NCI-H1417 treated with DMSO at 0.1 percent for 48 hours (cell line): ENCODE measurements at places on chromosomes 3 and 15.

GRCh38 chr15:38470816-38471215 lies 16.9 kb downstream of the FAM98B start:
- DNase-seq = no peak

DNA sequence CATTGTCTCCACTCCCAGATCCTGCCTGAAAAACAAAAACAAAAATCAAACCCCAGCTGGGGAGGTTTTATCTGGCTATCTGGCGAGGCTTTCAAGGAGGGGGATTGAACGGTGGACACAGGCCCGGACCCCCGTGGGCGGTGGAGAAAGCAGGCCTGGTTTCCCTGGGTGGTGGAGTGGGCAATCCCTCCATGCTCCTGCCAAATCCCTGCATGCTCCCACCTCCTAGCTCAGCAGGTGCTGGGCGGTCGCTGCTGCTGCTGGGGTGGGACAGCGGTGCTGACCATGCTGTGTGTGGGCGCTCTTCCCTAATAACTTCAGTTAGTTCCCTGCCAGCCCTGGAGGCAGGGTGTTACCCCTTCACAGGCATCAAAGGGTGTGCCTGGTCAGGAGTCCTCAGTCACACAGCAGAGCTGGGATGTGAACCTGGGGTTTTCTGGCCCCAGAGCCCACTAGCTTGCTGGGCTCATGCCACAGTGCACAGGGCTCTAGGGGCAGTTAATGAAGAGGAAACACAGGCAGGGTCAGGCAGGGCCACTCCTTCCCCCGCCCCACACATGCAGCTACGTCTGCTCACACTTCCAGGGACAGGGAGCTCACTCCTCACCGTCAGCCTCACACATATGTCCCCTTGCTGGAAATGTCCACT lies 15.9 kb upstream of the PLXND1 start:
- no peak for DNase-seq

- DNase-seq = no peak
These were observed at the start of gene GLDN for GRCh38 chr15:51341366-51342226. GLDN (plus strand) TSS chr15:51341655; CDS start chr15:51341685, 30 bp downstream.

DNA sequence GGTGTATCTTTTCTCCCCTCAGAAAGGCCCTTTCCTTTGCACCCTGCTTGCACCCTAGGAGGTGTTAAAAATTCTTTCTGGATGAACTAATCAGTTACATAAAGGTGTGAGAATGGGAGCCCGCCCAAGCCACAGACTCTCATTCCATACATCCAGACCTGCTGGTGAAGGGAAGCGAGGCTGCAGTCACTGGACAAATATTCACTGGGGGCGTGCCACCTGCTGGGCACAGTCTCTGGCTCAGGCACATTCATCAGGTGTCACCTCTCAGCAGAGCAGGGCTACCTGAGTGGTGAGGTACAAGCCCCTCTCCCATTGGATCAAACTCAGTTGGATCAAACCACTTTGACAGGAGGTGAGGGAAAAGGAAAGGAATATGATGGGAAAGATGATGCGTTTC lies 52.0 kb downstream of the NTRK3 start:
- DNase-seq = no peak

GRCh38 chr15:63999177-63999576 lies 47.1 kb downstream of the DAPK2 start:
- DNase-seq = no peak

- no peak for DNase-seq
These were observed at the start of gene IQSEC1 for GRCh38 chr3:13073326-13074005. IQSEC1 (minus strand) TSS chr3:13073429; CDS start chr3:13073014, 415 bp downstream.

DNA sequence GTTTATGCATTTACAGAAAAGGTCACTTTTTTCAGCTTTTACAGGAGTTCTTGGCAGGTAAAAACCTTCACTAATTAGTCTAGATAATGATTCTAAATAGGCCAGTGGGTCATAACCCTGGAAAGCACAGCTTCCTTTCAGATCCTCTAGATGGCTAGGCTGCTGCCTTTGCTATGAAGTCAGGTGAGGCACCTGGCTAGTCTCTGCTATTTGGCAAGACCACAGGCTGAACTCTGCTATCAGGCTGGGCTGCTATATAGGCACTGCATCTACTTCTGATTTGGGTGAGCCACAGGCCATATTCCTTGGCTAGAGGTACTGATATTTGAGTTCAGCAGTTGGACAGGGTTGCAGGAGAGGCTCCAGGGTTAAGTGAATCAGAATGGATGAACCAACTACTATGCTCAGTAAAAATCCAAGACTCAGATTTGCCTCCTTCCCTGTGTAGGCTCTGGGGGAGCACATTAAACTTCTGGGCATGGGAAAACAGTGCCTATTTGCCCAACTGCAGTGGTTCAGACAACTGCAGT lies 665.7 kb upstream of the TBL1XR1 start:
- DNase-seq = no peak

GRCh38 chr3:30644615-30645014 lies 38.2 kb downstream of the TGFBR2 start:
- DNase-seq = no peak

GRCh38 chr15:88832820-88833730 lies 29.8 kb downstream of the ACAN start:
- no peak for DNase-seq

GRCh38 chr3:100032243-100032642 lies 82.1 kb downstream of the FILIP1L start:
- no peak for DNase-seq

- no peak for DNase-seq
These were observed 62.8 kb downstream of the RFX7 start for GRCh38 chr15:56180851-56181250.

- no peak for DNase-seq
These were observed 95.1 kb upstream of the PDZRN3 start for GRCh38 chr3:73719861-73720260.
